ENCODE measurements at places on chromosomes 1 and 21.

GRCh38 chr1:44485934-44486460 lies 80.9 kb downstream of the RNF220 start:
- peaks cover 21% of the 10 kb centered on the region for H3K27me3 ChIP-seq
- no peaks in the 10 kb centered on the region for H3K36me3 ChIP-seq
- H3K4me3 ChIP-seq, result no peak overlapping the region
- no peaks in the 10 kb centered on the region for H3K4me1 ChIP-seq
- DNase-seq, result no peak
- no peak overlapping the region for H3K27ac ChIP-seq

- peaks cover 6% of the 10 kb centered on the region for H3K4me1 ChIP-seq
- H3K27me3 ChIP-seq, result no peaks in the 10 kb centered on the region
- no peak overlapping the region for H3K4me3 ChIP-seq
- no peak overlapping the region for H3K27ac ChIP-seq
- no peak for DNase-seq
- H3K36me3 ChIP-seq, result no peaks in the 10 kb centered on the region
Measured at GRCh38 chr1:53080041-53080440, 18.0 kb downstream of the PODN start.

GRCh38 chr1:58709540-58710175 lies 9.8 kb upstream of the MYSM1 start:
- H3K36me3 ChIP-seq, result no peaks in the 10 kb centered on the region
- H3K27me3 ChIP-seq, result no peaks in the 10 kb centered on the region
- H3K4me3 ChIP-seq, result no peak overlapping the region
- no peak for DNase-seq
- no peaks in the 10 kb centered on the region for H3K4me1 ChIP-seq

- H3K27ac ChIP-seq, result no peak overlapping the region
- H3K4me1 ChIP-seq, result no peaks in the 10 kb centered on the region
- no peaks in the 10 kb centered on the region for H3K27me3 ChIP-seq
- peak; percentile 7 for DNase-seq
Measured at GRCh38 chr1:71307451-71307850, 226.6 kb upstream of the ZRANB2 start.

DNA sequence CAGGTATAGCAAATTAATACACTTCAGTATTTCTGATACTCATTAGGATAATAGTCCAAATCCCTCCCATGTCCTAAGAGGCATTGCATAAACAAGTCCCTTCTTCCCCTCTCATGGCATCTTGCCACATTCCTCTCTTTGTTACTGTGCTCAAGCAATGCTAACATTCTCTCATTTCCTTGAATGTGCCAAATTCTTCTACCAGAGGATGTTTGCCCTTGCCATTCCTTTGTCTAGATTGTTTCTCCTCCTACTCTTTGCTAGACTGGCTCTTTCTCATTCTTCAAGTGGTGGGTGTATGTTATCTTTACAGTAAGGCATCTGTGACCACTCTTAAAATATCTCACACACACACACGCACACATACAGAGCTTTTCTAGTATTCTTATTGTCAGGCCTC lies 621.0 kb upstream of the CXADR start:
- no peaks in the 10 kb centered on the region for H3K27me3 ChIP-seq
- DNase-seq, result no peak
- no peak overlapping the region for H3K27ac ChIP-seq
- no peaks in the 10 kb centered on the region for H3K36me3 ChIP-seq
